Activated CD4-positive, alpha-beta memory T cell treated with anti-CD3 and anti-CD28 coated beads for 36 hours (primary cell): ENCODE measurements at places on chromosomes 1 and 21.
A peak's percentile ranks its signal among the peaks of the same experiment; 100 is the strongest.

- DNase-seq = no peak
Observed at GRCh38 chr1:76866566-76866965, 714 bp upstream of the ST6GALNAC5 start.

- DNase-seq = no peak
Observed at GRCh38 chr1:75174031-75174760, 40.0 kb downstream of the LHX8 start.

DNA sequence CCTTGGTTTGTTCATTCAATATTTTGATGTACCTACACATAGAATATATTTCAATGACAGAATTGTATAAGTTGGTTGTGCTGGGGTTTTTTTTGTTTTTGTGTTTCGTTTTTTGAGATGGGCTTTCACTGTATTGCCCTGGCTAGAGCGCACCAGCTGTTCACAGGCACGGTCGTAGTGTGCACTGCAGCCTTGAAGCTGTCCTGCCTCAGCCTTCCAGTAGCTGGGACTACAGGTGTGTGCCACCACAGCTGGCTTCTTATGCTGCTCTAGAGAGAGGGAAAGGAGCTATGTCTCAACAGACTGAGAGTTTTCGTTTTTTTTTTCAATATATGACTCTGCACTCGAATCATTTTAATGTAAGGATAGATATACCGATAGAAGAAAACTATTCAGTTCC lies 102.6 kb downstream of the NTNG1 start:
- DNase-seq = no peak

DNA sequence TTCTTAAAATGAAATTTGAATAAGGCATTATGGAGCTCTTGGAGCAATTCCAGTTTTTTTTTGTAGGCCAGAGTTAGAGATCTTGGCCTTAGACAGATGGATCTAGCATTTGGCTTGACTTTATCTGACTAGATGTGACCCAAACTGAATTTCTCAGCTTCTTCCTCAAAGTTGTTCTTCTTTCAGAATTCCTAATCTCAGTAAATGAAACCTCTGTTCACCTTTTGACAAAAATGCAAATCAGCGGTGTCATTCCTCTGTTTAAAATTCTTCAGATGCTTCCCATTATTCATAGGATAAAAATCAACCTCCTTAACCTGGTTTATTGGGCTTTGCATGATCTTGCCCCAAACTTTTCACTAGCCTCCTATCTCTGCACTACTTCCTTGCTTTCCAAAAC lies 177.6 kb downstream of the RASAL2 start:
- no peak for DNase-seq

DNA sequence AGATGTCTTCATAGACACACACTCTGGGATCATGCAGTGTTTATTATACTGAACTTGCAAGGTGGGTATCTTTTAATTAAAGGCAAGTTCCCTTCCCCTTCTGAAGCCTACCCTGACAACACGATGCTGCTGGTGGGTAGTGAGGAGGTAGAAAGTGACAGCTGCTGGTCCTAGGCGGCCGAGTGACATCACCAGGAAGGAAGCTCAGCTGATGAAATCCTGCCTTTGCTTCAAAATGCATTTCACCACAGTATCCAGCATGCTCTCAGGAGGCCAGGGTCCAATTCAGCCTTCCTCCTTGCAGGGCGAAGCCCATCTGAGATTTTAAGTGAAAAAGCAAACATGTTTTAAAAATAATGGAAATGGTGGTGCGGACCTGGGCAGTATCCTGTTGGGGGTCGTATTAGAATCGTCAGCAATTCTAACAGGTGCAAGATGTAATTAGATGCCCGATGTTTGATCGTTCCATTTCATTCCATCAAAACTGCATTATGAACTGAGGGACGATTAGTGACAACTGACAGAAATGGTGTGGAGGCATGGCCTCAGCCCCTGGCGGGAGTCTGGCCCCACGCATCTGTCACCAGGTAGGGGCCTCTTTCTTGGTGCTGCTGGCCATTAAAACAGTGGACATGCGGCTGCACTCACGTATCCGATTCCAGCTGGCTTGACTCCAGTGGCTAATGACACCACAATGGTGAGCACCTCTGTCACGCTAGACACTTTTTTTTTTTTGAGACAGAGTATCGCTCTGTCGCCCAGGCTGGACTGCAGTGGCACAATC lies 324.8 kb upstream of the C1orf174 start:
- DNase-seq = no peak

GRCh38 chr1:238171985-238172384 lies 281.3 kb upstream of the ZP4 start:
- no peak for DNase-seq

DNA sequence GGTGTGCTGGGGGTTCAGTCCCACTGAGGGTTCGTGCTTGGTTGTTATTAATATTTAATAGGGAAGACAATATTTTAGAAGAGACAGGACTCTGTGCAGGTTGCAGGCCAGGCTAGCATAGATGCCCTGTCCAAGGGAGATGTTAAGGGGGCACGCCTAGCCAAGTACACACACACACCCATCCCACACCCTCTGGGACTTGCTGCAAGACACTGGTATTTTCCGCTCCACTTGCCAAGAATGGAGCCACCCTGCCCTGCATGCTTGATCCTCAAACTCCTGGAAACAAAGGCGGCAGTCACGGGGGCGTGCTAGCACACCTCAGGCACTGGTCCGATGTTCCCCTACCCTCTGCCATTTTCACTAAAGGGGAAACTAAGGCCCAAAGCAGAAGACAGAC lies 99.1 kb downstream of the MRPL37 start:
- DNase-seq = no peak

DNA sequence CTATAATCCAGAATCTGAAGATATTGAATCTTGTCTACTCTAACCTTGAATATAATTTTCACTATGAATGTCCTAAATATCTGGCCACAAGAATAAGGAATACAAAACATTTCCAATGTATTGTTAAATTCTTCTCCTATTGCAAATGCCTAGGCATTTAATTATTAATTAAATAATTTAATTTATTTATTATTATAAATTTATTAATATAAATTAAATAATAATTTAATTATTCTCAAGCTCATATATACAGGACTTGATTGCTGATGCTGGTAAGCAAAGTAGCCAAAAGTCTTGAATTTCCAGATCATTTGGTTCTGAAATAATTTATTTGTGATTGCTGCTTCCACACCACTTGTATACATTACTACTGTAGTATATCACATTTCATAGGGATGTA lies 71.1 kb downstream of the SAMSN1 start:
- no peak for DNase-seq

GRCh38 chr1:117656202-117656641 lies 50.4 kb downstream of the TENT5C start:
- peak; percentile 92 for DNase-seq

GRCh38 chr1:89771991-89772560 lies 48.8 kb upstream of the LRRC8D start:
- DNase-seq = no peak

DNA sequence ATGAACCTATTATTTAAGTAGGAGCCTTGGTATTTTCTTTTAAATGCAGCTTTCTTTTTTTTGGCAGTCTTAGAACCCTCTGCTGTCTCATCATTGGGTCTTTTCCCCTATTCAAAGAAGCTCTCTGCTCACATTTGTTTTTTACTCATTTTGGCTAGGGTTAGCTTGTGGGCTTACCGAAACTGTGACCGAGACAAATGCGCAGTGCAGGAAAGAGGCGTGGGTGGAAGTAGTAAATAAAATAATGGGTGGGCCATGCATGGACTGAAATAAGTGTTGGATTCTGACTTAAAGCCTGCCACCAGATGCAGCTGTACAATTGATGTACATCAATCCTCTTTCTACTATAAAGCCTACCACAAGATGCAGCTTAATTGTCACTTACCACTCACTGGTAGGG lies 14.7 kb downstream of the XPR1 start:
- DNase-seq = peak; percentile 52

DNA sequence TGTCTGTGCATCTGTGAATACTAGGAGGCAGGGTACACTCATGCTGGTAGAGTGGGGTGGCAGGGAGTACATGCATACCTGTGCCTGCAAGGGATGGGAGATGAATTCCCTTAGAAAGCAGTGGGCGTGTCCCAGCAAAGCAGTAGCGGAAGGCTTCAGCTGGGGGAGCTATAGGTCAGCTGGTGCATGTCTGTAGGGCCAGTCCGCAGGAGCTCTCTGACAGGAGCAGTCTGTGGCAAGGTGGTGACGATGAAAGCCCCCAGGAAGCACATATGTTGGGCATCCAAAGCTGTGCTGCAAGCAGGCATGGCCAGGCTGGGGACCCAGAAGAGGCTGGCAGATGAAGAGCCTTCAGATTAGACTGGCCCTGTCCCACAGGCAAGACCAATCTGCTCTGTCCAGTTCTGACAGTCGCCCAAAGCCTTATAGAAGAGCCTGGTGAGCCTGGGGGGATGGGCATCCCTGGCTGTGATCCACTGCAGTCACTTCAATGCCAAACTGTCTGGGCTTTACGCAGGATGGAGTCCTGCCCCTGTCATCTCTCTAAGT lies 1.8 kb upstream of the OR2M4 start:
- DNase-seq = no peak

DNA sequence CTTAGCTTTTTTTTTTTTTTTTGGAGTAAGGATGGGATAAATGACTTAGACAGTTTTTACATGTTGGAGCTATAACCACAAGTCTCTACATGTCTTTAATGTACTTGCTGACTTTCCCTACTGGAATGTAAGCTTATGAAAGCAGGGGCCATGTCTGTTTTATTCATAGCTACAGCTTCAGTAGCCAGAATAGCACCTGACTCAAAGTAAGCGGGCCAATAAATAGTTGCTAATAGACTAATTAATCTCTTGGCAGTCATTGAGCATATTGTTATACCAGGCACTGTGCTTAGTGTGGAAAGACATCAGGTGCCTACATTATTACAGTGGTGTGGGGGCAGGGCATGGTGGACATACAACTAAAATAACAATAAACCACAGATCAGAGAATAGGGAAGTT lies 84.4 kb upstream of the HOOK1 start:
- DNase-seq = no peak

DNA sequence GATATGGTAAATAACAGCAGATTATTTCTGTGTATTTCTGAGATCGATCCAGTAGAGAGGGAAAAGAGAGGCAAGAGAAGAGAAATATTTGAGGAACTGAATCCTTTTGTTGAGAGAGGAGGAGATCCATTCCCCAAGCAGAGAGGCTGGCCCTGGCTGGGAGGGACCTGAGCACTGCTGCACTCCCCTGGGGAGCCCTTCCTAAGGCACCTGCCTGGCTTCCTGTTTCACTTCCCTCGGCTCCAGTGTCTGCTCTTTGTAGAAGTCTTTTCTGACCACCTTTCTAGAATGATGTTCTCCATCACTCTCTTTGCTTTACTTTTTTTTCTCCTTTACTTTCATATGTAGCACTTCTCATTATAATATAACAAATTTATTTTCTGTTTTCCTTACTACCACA lies 42.3 kb upstream of the SLC6A9 start:
- DNase-seq = no peak

GRCh38 chr1:157469752-157470675 lies 82.3 kb downstream of the FCRL5 start:
- no peak for DNase-seq

GRCh38 chr1:54159733-54160316 lies 7.0 kb upstream of the CDCP2 start:
- DNase-seq = no peak

DNA sequence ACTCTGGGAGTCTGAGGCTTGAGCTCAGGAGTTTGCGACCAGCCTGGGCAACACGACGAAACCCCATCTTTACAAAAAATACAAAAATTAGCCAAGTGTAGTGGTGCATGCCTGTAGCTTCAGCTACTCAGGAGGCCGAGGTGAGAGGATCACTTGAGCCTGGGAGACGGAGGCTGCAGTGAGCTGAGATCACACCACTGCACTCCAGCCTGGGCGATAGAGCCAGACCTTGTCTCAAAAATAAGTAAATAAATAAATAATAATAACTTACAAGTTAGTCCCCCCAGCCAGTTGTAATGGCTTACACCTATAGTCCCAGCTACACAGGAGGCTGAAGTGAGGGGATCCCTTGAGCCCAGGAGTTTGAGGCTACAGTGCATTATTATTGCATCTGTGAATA lies 21.7 kb upstream of the BTG2 start:
- no peak for DNase-seq

- no peak for DNase-seq
Observed at GRCh38 chr1:165124772-165125171, 231.7 kb downstream of the LMX1A start.

DNA sequence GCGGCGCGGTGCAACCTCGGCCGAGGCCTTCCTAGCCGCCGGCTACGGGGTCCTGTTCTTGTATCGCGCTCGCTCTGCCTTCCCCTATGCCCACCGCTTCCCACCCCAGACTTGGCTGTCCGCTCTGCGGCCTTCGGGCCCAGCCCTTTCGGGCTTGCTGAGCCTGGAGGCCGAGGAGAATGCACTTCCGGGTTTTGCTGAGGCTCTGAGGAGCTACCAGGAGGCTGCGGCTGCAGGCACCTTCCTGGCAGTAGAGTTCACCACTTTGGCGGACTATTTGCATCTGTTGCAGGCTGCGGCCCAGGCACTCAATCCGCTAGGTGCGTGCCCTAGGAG lies 379 bp downstream of the PPCS start:
- DNase-seq = peak; percentile 72

DNA sequence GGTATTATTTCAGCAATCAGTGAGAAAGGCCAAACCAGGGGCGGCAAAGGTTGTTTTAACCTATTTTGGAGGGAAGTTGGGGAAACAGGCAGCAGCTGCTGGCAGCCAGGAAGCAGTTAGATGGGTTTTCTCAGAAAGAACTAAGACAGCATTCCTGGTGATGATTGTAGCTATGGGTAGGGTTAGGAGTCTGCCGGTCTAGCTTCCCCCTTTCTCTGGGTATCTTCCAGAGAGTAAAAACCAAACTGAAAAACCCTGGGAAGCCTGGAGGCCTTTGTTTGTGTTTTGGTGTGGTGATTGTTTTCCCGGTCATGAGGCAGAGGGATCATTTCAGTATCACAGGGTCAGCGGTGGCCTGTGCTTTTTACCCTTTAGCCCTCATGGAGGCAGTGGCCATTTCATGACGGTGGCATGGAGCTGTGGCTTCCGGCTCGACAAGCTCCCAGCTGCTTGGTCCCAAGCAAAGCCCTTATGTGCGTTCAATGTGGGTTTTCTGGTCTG lies 19.5 kb upstream of the TNFRSF1B start:
- DNase-seq = no peak

DNA sequence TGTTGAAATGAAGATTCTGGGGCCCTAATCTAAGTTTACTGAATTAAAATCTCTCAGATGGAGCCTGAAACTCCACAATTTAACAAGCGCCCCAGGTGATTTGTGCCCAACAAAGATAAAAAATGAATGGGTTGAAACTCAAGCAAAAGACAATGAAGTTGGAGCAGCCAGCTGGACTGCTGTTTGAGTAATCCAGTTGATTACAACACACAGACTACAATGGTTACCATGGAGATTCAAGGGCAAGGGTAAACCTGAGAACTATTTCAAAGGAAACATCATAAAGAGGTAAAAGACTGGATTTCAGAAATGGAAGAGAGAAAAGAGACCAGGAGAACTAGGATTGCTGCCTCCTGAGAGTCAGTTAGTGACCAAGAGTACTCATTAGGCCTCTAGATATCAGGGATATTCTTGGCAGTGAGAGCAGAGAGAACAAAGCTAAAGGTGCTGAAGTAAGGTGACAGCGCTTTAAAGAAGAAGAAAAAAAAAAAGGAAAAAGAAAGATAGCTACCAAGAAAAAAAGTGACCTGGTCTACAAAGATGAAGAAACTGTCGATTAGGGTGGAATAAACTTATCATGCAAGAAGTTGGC lies 44.5 kb downstream of the LRRC53 start:
- no peak for DNase-seq

GRCh38 chr1:165851034-165851658 lies 23.7 kb downstream of the UCK2 start:
- no peak for DNase-seq

- no peak for DNase-seq
Observed at GRCh38 chr21:28339403-28339802, 653.3 kb downstream of the LTN1 start.
